Fibroblast of skin of abdomen (primary cell): ENCODE measurements at places on chromosomes 12 and 14.

GRCh38 chr12:32242641-32243040 is 136.0 kb downstream of the BICD1 start:
- DNase-seq, result no peak

GRCh38 chr12:51925346-51926063 is 18.2 kb downstream of the ACVRL1 start:
- DNase-seq, result no peak

- no peak for DNase-seq
These were observed 636 bp upstream of the IFNG-AS1 start for GRCh38 chr12:67988601-67989021.

GRCh38 chr14:104864267-104865080 is 594 bp upstream of the CEP170B start:
- no peak for DNase-seq

DNA sequence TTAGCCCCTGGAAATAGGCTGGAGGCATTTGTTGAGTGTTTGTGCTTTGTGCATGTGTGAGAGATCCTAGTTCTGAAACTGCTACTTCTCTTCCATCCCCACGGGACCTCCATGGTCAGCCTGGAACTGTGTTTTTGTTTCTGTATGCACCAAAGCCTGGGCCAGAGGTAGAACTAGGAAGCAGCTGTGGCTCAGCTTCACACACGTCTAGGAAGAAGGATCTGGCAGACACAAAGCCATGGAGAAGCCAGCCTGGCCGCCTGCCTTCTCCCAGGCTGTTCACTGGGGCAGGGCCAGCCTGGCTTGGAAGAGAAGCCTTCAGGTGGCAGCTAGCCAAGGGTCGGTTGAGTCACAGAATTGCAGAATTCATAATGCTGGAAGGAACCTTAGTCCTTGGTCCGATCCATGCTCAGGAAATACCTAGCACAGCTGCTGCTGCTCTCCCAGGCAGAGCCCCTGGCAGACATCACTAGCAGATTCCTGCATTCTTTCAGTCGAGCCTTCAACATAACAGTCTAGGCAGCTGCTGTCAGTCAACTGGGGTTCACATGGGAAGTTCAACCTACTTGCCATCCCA is 27.0 kb downstream of the RIN3 start:
- peak; percentile 100 for DNase-seq

- DNase-seq, result no peak
These were observed 4.6 kb downstream of the ARF3 start for GRCh38 chr12:48952691-48953090.

- peak; percentile 91 for DNase-seq
These were observed 50.5 kb upstream of the DACT1 start for GRCh38 chr14:58587271-58587670.

DNA sequence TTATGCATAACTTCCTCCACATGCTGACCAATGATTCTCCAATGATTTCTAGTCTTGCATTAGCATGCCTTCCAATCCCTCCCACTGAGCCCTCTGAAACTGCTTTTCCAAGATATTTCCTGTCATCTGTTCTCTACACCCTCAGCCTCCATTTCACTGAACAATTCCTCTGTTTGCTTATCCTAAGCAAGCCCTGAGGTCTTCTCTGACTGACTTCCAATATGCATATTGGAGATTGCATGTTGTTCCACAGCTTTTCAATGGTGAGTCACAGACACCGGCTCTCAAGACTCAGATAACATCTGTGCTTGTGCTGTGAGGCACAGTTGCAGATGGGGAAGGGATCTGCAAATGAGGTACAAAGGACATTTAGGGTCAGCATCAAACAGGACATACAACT is 141.0 kb downstream of the SLC16A7 start:
- peak; percentile 95 for DNase-seq

DNA sequence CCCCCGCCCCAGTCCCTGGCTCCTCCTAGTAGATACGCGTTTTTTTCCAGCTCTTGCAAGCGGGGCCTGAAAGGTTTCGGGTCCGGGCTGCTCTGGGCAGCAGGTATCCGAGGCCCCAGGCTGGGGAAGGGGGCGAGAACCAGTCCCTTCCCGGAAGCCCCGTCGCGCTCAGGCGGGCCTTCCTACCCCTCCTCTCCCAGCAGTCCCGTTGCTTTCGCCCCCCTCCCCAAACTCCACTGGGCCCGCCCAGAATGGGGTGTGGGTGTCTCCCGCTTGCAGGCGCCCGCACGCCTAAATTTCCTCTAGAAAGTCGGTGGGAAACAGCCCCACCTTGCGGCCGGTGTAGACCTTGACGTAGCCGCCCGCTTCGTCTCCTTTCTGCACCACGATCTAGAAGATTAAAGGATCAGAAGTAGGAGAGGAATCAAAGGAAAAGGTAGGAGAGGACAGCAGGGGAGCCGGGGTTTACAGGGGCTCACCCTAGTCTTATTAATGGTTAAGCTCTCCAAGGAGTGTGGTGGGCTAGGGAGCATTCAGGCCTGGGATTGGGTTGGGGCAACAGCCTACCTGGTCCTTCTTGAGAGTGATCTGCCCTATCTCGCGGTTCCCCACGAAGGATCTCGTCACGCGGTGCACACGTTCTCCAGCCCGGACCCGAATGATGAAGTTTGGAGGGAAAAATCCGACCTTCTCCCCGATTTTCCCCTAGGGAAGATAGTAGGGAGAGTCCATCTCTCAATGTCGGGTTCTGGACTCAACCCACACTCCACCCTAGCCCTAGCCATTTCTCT is 7.3 kb downstream of the STAC3 start:
- peak; percentile 64 for DNase-seq

DNA sequence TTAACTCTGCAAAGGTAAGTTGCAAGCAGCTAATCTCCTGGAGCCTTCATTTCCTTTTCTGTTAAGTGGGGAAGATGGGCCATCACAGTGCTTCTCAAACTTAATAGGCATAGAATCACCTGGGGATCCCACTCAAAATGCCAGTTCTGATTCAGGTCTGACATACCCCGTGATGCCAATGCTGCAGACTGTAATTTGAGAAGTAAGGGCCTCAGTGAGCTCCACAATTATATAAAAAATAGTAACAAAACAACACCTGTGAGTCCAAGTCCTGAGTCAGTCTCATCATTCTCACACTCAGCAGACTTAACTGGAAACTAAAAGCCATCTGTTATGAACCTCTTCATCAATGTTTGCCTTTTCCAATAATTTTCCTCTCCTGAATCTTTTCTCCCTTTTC is 10.8 kb upstream of the PSMA6 start:
- DNase-seq, result no peak

GRCh38 chr14:93987376-93987775 is 9.7 kb upstream of the CCDC197 start:
- DNase-seq, result no peak

GRCh38 chr12:1277905-1278304 is 286.9 kb downstream of the ERC1 start:
- no peak for DNase-seq

- DNase-seq, result no peak
These were observed 92.4 kb downstream of the SETD3 start for GRCh38 chr14:99388286-99388685.

GRCh38 chr14:54225457-54226060 is 171.2 kb upstream of the CDKN3 start:
- DNase-seq, result no peak

DNA sequence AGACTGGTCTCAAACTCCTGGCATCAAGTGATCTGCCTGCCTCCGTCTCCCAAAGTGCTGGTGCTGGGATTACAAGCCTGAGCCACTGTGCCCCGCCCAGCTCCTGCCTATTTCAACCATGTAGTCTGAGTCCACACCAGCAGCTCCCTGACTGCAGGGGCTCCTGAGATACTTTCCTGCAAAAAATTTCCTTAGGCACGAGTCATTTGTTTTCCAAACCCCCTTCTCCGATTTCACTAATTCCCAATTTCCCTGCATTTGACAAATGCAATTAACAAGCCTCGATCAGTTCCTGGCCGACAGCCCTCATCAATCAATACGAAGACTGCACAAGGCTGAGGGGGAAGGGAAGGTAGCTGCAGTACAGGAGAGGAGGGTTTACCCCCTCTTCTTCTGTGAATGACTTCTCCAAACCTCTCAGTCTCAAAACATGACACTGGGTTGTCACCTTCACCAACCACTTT is 10.1 kb downstream of the PSMB5 start:
- DNase-seq, result no peak

GRCh38 chr12:79776111-79776510 is 85.3 kb upstream of the PAWR start:
- peak; percentile 45 for DNase-seq

GRCh38 chr14:33851366-33851765 is 99.5 kb downstream of the EGLN3 start:
- DNase-seq, result no peak

GRCh38 chr12:89932954-89933353 is 224.3 kb upstream of the ATP2B1 start:
- DNase-seq, result peak; percentile 35

GRCh38 chr14:105015242-105015641 is 5.6 kb downstream of the CDCA4 start:
- no peak for DNase-seq

GRCh38 chr12:6684609-6685008 is 4.6 kb downstream of the ZNF384 start:
- DNase-seq, result no peak

- DNase-seq, result no peak
These were observed 113.1 kb upstream of the MYL2 start for GRCh38 chr12:111033281-111034082.

GRCh38 chr12:8612629-8613028 is at the start of gene AICDA:
TSS of gene AICDA (minus strand) at chr12:8612859. CDS start at chr12:8612767, 92 bp downstream.
- no peak for DNase-seq

DNA sequence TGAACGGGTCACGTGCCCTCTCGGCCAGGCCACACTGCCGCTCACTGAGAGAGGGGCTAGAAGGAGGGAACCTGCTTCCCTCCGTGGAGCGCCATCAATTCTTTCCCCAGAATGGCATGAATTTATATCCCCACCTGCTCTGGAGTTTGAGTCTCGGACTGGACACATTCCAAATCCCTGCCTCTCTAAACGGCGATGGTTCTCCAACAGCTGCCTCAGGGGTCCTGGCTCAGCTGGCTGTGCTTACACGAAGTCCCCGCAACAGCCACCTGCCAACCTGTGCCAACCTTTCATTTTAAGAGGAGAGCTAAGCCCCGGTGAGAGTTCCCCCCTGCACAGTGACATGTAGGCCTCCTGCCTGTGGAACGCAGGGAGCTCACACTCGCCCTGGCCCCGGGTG is 73.2 kb downstream of the RIMBP2 start:
- DNase-seq, result no peak

DNA sequence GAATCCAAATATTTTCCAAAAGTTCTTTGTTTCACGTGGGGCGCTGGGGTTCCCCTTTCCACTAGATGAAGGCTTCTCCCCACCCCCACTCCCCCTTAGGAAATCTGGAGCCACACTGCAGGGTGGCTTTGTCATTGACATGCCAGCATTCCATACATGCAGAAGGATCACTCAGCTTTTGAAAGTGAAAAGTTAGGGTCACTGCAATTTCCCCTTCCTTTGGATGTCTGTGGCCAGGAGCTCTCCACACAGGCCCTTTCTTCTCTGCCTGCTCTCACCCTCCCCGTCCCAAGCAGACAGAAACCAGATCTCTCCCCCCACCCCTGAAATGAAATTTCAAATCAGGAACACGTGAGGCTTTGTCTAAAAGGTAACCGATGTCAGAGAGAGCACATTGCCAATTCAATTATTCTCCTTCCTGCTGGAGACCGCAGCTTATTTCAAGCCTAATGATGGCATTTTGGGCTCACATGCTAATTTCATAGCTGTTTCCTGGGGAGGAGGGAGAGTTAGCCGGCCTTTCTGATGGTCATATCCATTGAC is 153.9 kb upstream of the RFLNA start:
- no peak for DNase-seq

- DNase-seq, result no peak
These were observed 5.4 kb downstream of the RPS6KL1 start for GRCh38 chr14:74917646-74918081.

GRCh38 chr14:103209054-103209453 is 85.8 kb downstream of the TNFAIP2 start:
- no peak for DNase-seq

DNA sequence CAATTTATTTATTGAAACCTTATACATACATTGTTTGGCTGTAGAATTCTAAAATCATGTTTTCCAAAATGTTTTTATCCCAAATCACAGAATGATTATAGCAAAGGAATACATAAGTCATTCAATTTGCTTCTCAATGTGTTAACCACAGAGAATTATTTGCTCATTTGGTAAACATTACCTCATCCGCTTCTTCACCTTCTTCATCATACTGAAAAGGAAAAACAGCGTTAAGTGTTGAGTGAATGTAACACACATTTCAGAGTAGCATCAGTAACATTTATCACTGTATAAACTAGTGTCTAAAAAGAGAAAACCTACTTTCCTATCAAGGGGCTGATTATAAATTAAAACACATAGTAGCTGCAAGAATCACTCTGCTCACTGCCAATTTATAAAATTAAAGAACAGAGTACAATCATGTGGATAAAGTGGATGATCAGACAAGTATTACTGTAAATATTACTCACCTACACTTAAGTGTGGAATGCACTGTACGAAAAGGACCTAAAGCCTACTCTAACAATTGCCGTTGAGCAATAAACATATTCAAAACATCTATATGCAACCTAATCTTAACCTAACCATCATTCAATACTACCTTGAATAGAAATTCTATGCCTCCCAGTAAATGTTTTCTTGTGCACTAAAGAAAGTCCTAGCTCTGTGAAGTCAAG is 18.1 kb upstream of the PHLDA1 start:
- no peak for DNase-seq

GRCh38 chr14:64467566-64467965 is 2.3 kb downstream of the AKAP5 start:
- DNase-seq, result no peak

- DNase-seq, result no peak
These were observed 120.4 kb downstream of the HMGA2 start for GRCh38 chr12:65944637-65945036.

GRCh38 chr12:47973870-47974269 is 10.5 kb downstream of the TMEM106C start:
- no peak for DNase-seq

GRCh38 chr12:110916295-110916875 is 4.0 kb downstream of the MYL2 start:
- DNase-seq, result peak; percentile 61

- DNase-seq, result no peak
These were observed 46.1 kb downstream of the STX2 start for GRCh38 chr12:130792821-130793553.

- DNase-seq, result no peak
These were observed 59.9 kb downstream of the SLC6A12 start for GRCh38 chr12:154058-154457.

- no peak for DNase-seq
These were observed 12.4 kb upstream of the EVL start for GRCh38 chr14:100052819-100053218.

DNA sequence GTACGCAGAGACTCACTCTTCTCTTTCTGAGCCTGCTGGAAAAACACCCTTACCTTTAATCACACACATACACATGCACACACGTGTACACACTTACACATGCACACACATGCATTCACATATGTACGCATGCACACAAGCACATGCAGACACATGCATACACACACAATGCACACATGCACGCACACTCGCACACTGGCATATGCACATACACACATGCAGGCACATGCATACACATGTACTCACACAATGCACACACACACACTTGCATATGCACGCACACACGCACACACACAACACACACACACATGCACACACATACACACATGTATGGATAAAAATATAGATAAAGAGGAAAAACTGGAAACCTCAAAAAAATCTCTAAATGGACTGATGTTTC is 249.0 kb downstream of the GLT1D1 start:
- DNase-seq, result no peak
